ENCODE measurements at places on chromosomes 11 and 22.

- no peak for DNase-seq
Measured at GRCh38 chr11:46588915-46589314, 4.9 kb downstream of the AMBRA1 start.

DNA sequence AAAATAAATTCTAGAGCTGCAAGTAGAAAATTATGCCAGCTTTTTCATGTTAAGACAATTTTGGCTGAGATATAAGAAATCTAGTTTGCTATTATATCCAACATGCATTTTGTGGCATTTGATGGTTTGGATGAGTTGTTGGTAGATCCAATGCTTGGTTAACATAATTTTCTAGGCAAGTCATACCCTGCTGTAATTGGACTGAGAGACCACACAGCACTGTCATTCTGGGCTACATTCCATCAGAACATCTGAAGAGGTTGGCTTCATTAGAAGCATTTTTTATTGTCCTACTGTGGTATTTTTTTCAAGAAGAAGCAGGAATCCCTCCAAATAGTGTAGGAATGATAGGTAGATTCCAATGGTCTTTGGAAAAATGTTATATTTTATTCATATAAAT lies 561.0 kb downstream of the LUZP2 start:
- no peak for DNase-seq

DNA sequence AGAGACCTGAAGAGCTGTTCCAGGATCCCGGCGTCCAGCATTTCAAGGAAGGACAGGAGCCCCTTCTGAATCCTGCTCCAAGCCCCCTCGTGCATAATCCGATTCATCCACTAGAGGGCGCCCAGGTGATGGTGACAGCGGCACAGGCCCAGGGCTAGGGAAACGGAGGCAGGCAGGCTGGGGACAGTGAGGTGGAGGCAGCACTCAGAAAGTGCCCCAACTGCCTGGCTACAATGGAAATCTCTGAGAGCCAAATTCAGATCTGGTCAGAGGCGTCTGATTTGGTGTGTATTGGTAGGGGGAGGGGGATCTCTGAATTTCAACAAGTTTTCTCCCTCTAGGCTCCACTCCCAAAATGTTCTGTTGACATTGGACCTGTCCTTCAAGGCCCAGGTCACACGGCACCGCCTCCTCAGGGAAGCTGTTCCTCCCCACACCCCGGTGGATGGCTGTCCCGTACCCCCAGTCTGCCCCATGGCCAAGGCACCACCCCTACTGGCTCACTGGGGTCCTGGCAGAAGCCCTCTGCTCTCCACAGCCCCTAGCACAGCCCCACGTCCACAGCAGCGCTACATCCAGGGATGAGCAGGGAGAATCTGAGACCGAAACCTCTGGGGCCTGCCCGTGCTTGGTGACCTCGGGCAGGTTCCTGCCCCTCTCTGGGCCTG lies 142.9 kb downstream of the CRYBB2 start:
- peak; percentile 71 for DNase-seq

DNA sequence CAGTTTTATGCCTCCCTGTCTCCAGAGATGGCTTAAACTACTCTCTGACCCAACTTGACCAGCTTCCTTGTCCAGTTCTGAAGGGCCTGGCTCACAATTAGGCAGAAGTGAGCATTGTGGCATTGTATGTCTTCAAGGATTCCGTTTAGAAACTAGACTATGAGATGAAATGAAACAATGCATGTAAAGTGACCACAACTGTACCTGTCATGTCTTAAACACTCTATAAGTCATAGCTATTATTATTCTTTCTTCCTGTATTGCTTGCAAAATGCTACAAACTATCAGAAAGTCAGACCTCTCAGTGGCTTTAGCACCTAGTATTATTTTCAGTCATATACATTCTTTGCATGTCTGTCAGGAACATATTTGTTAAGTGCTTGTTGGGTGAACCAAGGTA lies 127.9 kb upstream of the MTMR2 start:
- no peak for DNase-seq

- no peak for DNase-seq
Measured at GRCh38 chr22:49993649-49994360, 18.8 kb downstream of the IL17REL start.

GRCh38 chr22:17486313-17486712 lies 77.0 kb upstream of the SLC25A18 start:
- DNase-seq, result no peak

GRCh38 chr11:105858841-105859240 lies 163.2 kb downstream of the MSANTD4 start:
- no peak for DNase-seq

- no peak for DNase-seq
Measured at GRCh38 chr11:30451626-30452025, 128.7 kb downstream of the ARL14EP start.

GRCh38 chr11:115672999-115673411 lies 168.8 kb upstream of the CADM1 start:
- no peak for DNase-seq

DNA sequence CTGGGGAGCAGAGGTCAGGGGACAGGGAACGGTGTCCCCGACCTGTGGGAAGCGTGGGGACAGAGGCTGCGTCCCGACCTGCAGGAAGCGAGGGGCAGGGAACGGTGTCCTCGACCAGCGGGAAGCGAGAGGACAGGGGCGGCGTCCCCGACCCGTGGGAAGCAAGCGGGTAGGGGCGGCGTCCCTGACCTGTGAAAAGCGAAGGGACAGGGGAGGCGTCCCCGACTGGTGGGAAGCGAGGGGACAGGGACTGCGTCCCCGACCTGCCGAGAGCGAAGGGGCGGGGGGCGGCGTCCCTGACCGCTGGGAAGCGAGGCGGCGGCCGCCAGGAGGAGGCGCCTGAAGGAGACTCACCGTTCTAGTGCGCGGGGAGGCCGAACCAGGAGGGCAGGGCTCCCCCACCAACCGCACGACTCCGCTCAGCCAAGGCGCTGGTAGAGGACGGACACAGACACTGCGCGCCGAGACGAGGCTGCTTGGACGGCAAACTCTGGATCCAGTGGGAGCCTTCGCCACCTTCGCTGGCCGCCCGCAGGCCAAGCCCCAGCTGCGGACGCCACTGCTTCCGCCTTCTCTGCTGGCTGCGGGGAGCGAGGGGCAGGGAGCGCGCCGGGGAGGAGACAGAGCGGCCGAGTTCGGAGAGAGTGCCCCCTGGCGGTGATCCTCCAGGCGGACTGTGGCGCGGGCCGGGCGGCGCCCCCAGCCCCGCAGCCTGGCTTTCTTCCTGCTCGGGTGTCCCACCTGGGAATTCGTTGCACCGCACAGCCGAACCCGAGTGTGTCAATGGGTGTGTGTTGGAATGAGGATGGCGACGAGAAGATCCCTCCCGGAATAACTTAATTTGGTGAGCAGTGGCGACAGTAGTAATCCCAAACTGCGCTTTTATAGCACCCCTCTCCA lies at the start of gene TRAF6:
Gene TRAF6 (minus strand): TSS at position 579 of the 900 bp plus-strand sequence. CDS start 8,757 bp downstream, outside the sequence.
- DNase-seq, result peak; percentile 86

- no peak for DNase-seq
Measured at GRCh38 chr22:41512421-41513194, 31.7 kb downstream of the POLR3H start.

- DNase-seq, result no peak
Measured at GRCh38 chr11:134342572-134343340, 11.0 kb downstream of the GLB1L2 start.

GRCh38 chr22:17639247-17639741 lies 737 bp downstream of the BCL2L13 start:
- no peak for DNase-seq

DNA sequence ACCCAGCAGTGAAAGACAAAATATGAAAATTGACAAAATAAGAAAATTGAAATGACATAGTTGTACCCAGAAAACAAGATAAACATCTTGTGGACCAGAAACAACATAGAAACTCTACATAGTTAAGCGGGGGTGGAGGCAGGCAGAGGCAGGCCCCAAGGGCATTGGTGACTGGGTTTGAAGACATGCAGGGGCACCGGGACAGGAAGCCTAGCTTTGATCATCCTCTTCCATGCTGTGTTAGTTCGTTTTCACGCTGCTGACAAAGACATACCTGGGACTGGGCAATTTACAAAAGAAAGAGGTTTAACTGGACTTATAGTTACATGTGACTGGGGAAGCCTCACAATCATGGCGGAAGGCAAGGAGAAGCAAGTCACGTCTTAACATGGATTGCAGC lies 33.5 kb upstream of the CRTAM start:
- no peak for DNase-seq

GRCh38 chr11:46360878-46361277 lies 13.6 kb downstream of the DGKZ start:
- DNase-seq, result no peak

GRCh38 chr11:129605815-129606214 lies 209.8 kb upstream of the TMEM45B start:
- no peak for DNase-seq

DNA sequence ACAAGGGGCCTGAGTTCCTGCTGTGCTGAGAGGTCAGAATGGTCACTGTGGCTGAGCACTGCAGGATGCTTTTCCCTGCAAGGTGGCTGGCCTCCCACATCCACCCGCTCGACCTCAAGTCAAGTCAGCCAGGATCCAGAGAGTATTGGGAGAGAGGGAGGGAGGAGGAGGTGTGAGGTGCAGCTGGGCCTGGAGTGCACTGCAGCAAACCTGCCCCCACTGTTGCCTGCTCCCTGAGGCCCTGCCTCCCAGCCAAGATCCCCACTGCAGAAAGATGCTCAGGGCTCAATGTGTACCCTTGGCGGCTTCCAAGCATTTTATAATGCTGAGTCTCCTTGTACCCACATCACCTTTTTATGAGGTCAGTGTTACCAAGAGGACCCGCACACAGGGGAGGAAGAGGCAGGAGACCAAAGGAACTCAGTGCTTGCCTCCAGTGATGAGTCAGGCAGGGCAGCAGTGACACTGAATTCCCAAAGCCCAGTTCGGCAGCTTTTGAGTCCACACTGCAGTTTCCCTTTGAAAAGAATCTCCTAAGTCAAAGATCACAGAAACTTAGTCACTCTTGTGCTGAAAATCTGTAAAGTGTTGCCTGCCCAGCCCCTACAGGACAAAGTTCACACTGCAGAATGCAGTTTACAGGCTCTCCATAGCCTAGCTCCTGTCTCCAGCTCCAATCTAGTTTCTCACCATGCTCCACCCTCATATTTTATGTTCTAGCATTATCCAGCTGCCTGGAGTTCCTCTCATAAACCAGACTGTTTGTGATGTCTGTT lies 3.1 kb downstream of the ENDOD1 start:
- DNase-seq, result peak; percentile 28

- no peak for DNase-seq
Measured at GRCh38 chr11:118913411-118914125, 12.2 kb downstream of the BCL9L start.

DNA sequence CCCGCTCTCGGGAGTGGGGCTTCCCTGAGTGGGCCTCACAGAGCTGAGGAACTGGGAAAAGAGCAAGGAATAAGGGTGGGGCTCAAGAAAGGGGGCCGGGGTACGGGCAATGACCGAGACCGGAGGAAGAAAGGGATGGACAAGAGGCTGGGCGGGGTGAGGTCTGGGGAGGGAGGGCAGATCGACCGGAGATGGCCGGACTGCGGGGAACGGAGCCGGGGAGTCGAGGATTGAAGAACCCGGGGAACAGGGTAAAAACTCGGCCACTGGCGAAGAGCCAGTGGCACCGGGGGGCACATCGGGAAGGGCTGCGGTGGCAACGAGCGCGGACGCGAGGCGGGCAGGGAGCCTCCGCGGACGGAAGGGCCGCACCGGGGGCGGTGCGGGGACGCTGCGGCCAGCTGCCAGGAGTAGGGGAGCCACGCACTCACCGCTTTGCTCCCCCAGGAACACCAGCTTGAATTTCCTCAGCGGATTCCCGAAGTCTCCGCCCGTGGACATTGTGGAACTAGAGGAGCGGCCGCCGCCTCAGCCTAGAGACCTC lies 667 bp downstream of the RAB6A start:
- DNase-seq, result no peak

GRCh38 chr22:18028817-18029527 lies 4.6 kb upstream of the MICAL3 start:
- DNase-seq, result no peak

- DNase-seq, result peak; percentile 40
Measured at GRCh38 chr11:66264914-66265313, 3.5 kb upstream of the RAB1B start.

DNA sequence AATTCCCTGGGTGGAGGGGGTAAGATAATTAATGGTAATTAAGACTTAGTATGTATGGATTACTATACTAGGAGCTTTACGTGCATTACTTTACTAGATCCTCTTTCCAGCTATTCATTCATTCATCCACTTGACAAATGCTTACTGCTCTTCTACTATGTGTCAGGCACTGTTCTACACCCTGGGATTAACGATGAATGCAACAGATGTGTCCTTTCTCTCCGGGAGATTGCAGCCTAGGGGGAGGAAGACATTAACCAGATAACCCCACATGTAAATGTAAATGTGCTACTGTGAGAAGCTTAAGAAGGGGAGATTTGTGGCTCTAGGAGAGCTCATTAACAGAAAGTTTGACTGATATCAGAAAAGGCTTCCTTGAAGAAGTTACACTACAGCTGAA lies 1.7 kb downstream of the ANKK1 start:
- DNase-seq, result no peak

- DNase-seq, result no peak
Measured at GRCh38 chr22:50323900-50324299, 2.9 kb downstream of the DENND6B start.

DNA sequence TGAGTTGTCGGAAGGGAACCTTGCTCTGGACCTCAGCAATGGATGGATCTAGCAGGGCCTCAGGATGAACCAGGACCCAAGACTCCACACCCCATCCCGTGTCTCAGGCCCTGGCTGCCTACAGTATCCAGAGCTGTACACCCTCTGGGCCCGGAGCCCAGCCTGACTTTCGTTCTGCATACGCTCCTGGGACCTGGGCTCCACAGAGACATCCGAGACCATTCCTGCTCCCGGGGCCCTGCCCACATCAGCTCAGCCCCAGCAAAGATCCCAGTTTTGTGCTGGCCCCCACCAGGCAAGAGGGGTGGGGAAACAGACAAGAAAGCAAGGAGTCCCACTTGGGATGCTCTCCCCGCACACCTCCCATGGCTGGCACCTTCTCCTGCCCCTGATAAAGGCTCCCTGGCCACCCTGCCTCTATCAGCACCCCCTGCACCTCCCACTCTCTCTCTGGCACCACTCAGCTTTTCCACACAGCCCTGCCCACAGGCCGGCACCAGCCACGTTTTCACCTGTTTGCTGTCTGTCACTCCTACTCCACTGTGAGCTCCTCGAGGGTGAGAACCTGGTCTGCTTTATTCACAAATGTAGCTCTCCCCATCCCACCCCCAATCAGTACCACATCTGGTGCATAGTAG lies 64.5 kb upstream of the TCF20 start:
- no peak for DNase-seq

- no peak for DNase-seq
Measured at GRCh38 chr22:44391481-44392445, 79.0 kb upstream of the SHISAL1 start.

DNA sequence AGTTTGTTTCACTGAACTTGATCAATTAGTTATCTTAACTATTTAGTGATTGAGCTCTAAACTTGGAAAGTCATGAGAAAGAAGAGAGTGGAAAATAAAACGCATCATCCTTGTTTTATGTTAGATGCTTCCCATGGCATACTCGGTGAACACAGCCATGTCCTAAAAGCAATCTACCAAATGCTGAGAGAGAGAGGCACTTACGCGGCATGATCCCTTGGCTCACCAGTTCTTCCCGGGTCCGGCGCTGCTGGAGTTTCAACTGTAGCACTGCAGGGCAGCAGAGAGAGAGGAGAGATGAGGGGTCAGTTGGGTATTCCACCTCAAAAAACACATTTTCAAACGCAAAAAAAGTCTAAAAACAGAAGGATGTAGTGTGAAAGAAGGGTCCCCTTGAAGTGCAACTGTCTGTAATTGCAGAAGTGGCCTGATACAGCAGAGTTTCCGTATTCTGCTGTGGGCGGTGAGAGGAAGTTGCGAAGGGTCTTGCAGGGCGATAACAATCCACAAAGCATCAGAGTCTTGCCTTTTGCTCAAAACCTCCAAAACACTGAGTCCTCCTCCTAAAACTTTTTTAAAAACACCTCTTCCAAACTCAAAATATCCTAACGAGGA lies 92.7 kb downstream of the SGSM3 start:
- no peak for DNase-seq
